GM12878 (cell line): ENCODE measurements at places on chromosomes 3 and 15. TPM values are rescaled to one million over a fixed set of nuclear protein-coding genes. Genes with fewer than 3 reads are reported as not detected.
A peak's percentile ranks its signal among the peaks of the same experiment; 100 is the strongest.

- DNase-seq: no peak
- H3K27me3 ChIP-seq: no peaks in the 10 kb centered on the region
- H3K27ac ChIP-seq: no peak overlapping the region
- no peaks in the 10 kb centered on the region for H3K36me3 ChIP-seq
- peaks cover 6% of the 10 kb centered on the region; the same call in 1 of the 2 replicates for H3K4me1 ChIP-seq
Observed at GRCh38 chr3:51966922-51967383, 301 bp downstream of the PCBP4 start.

DNA sequence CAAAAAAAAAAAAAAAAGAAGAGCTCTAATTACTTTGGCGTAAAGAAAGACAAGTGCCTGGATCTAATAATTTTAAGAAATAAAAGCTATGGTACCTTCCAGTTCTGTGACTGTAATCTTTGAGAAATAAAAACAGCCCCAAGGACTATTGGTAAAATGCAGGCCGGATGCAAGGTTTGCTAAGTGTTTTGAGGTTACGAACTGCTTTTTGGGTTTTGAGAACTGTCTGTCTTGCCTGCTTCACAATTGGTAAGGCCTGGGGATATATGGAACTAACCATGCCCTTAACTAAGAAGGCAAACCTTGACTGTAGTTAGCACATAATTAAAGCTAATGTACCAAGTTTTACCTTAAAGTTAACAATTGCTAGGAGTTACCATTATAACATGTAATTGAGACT, 388.4 kb upstream of the CBLB start:
- H3K27me3 ChIP-seq: no peaks in the 10 kb centered on the region
- peak overlapping the region; percentile 99 for H3K27ac ChIP-seq
- no peak for DNase-seq
- peak overlapping the region; percentile 83 for H3K4me3 ChIP-seq

DNA sequence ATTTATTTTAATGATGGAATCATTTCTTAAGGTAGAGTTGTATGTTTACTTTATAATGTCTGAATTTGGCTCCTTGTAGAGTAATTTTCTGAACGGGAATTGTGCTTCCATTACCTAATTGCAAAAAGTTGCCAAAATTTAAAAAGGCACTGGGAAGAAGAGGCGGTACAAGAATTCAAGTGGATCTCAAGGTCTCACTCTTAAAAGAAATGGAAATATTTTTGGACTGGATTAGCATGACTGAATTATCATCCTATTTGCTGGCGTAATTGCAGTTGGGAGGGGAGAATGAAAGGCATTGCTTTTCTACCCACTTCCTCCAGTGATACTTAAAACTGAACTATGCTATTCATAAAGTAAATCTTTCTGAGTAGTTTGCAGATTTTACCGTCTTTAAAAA, 46.2 kb downstream of the COL8A1 start:
- H3K36me3 ChIP-seq: no peaks in the 10 kb centered on the region
- no peak overlapping the region for H3K4me3 ChIP-seq
- H3K27me3 ChIP-seq: no peaks in the 10 kb centered on the region; the same call in 1 of the 2 replicates
- no peak for DNase-seq

Gene SLC24A5
- not detected in 2 replicates for total RNA-seq

Gene RYR3
- not detected in 2 replicates for total RNA-seq

Gene MUC20
- total RNA-seq: 0.13 and 0.46 TPM in 2 replicates
